ENCODE measurements at places on chromosomes 7 and 10. TPM values are rescaled to one million over a fixed set of nuclear protein-coding genes. Genes with fewer than 3 reads are reported as not detected.

The CPA1 gene
- not detected for total RNA-seq

DNA sequence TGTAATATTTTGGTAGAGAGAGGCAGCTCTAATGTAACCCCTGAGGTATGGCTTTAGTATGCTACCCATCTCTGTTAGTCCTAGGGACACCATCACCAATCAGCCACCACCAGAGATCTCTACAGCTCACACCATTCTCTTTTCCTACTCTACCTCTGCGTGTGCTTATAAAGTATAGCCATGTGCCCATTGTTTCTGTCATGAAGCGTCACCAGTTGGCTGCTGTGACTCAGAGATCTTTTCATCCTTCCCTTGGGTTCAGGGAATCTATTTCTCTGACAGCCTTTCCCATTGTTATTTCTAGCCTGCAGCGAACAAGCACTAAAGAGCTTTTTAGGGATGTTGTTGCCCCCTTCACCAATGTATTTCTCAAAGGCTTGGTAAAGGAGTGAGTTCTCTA is 103.3 kb downstream of the TPST1 start:
- no peaks in the 10 kb centered on the region for H3K36me3 ChIP-seq
- H3K4me1 ChIP-seq: peaks cover 42% of the 10 kb centered on the region
- peaks cover 3% of the 10 kb centered on the region for H3K27me3 ChIP-seq
- no peak for DNase-seq

- peaks cover 33% of the 10 kb centered on the region for H3K36me3 ChIP-seq
- H3K27me3 ChIP-seq: no peaks in the 10 kb centered on the region
- peaks cover 28% of the 10 kb centered on the region for H3K4me1 ChIP-seq
- H3K27ac ChIP-seq: peak overlapping the region; percentile 89
These were observed 20.0 kb upstream of the CRYGN start for GRCh38 chr7:151459726-151460473.

DNA sequence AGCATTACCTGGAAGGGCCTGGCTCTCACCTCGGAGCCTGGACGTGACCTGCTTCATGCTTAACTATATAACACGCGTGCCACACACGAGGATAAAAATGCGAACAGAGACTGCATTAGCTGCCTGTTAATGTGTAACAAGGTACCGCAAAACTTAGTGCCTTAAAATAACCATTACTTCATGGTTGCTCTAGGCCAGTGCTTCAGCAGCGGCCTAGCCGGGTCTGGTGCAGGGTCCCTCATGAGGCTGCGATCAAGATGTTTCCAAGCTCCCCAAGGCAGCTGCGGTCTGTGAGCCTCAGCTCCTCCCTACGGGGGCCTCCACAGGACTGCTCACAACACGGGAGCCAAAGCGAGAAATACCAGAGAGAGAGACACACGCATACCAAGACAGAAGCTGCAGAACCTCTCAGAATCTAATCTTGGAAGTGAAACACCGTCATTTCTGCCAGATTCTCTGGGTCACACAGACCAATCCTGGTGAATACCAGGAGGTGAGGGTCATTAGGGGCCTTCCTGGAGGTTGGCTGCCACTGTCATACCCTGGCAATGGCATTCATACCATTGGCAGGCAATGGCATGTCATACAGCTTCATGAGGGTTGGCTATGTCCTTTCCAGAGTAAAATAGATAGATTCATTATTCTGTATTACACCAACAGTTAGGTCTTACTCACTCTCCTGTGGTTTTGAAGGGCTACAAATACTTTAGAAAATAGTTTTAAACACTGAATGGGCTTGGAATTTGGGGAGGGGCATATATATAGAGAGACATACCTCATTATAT is 94.5 kb downstream of the HIPK2 start:
- peaks cover 83% of the 10 kb centered on the region for H3K4me1 ChIP-seq
- H3K27me3 ChIP-seq: no peaks in the 10 kb centered on the region
- peak overlapping the region; percentile 69 for H3K4me3 ChIP-seq
- H3K27ac ChIP-seq: peak overlapping the region; percentile 98
- peak; percentile 11 for DNase-seq

The FAM13C gene
- not detected for total RNA-seq

- H3K27me3 ChIP-seq: peaks cover 5% of the 10 kb centered on the region
- peaks cover 32% of the 10 kb centered on the region for H3K4me1 ChIP-seq
- peaks cover 23% of the 10 kb centered on the region for H3K36me3 ChIP-seq
- no peak for DNase-seq
- no peak overlapping the region for H3K4me3 ChIP-seq
These were observed 134.6 kb downstream of the ARHGAP22 start for GRCh38 chr10:48470115-48470892.

- no peaks in the 10 kb centered on the region for H3K36me3 ChIP-seq
- no peak overlapping the region for H3K27ac ChIP-seq
- H3K4me3 ChIP-seq: no peak overlapping the region
These were observed 100.1 kb downstream of the ST7 start for GRCh38 chr7:117053432-117053831.

DNA sequence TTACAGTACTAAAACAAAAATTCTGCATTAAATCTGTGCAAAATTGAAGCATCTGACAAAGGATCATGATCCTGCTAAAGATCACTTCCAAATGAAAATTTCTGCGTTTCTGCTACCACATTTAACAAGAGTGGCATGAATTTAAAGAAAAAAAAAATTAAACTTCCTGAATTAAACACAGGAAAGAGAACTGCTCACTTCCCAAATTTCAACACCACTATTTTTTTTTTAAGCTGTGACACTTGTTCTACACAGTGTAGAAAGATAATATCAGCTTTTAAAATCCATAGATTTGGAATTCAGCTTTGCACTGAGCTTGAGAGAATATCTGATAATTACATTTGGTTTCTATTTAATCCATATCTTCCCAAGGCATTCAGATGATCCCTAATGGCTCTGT is 73.6 kb downstream of the EPC1 start:
- no peak overlapping the region for H3K27ac ChIP-seq
- no peak overlapping the region for H3K4me3 ChIP-seq
- H3K36me3 ChIP-seq: peaks cover 31% of the 10 kb centered on the region
- peaks cover 24% of the 10 kb centered on the region for H3K4me1 ChIP-seq
- no peaks in the 10 kb centered on the region for H3K27me3 ChIP-seq

DNA sequence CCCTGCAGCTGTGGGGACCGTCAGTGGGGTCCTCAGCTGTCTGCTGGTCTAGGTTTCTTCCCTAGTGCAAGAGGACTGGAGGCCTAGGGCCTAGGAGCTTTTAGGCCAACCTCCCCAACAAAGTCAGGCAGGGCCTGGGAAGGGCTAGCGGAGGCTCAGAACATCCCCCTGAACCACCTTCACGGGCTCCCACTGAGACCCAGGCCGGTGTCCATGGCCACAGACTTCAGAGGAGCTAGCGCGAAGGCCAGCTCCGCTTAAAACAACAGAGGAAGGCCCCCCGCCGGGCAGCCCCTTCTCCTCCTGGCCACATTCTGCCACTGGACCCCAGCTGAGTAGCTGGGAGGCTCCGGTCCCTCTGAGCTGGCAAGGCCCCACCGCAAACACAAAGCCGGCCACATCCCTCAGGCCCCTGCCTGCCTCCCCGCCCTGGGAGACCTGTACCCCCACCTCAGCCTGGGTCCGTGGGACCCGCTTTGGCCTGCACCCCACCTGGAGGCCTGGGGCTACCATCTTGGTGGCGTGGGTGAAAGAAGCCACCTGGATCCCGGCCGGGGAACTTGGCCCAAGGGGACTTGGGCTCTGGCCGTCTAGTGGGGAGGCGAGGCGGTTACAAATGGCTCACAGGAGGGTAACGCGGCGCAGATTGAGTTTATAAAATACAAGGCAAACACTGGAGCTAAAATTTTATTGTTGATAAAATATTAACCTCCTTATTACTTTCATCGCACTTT is 5.4 kb upstream of the UNCX start:
- no peak overlapping the region for H3K4me3 ChIP-seq
- DNase-seq: no peak
- no peaks in the 10 kb centered on the region for H3K36me3 ChIP-seq
- H3K27ac ChIP-seq: no peak overlapping the region
